PC-9 (cell line): ENCODE measurements at places on chromosomes 13 and 19. TPM values are rescaled to one million over a fixed set of nuclear protein-coding genes. Genes with fewer than 3 reads are reported as not detected.

Gene NLRP9
- total RNA-seq, result not detected in 2 replicates

Gene COX6B2
- 3.3 and 3.7 TPM in 2 replicates for total RNA-seq

Gene ZNF154
- total RNA-seq, result 0.17 and 0.20 TPM in 2 replicates

- H3K4me3 ChIP-seq, result peak overlapping the region; percentile 87
- H3K36me3 ChIP-seq, result 0 out of 2 replicates have a peak, but pooled peaks cover 3% of the 10 kb centered on the region
- H3K4me1 ChIP-seq, result peaks cover 17% of the 10 kb centered on the region
- peak overlapping the region; percentile 88; the same call in 1 of the 2 replicates for H3K27ac ChIP-seq
- no peaks in the 10 kb centered on the region for H3K27me3 ChIP-seq
Observed at GRCh38 chr19:27794494-27795042, 1418.4 kb downstream of the UQCRFS1 start.

- no peak overlapping the region for H3K4me3 ChIP-seq
- no peaks in the 10 kb centered on the region for H3K4me1 ChIP-seq
- H3K36me3 ChIP-seq, result peaks cover 6% of the 10 kb centered on the region; the same call in 1 of the 2 replicates
- DNase-seq, result no peak
- no peak overlapping the region for H3K27ac ChIP-seq
- no peaks in the 10 kb centered on the region for H3K27me3 ChIP-seq
Observed at GRCh38 chr19:12763100-12763499, 11.5 kb downstream of the BEST2 start.

- DNase-seq, result peak; percentile 31
- H3K36me3 ChIP-seq, result no peaks in the 10 kb centered on the region
- no peaks in the 10 kb centered on the region for H3K4me1 ChIP-seq
- H3K27ac ChIP-seq, result no peak overlapping the region
Observed at GRCh38 chr19:5228932-5229777, 111.5 kb downstream of the PTPRS start.

DNA sequence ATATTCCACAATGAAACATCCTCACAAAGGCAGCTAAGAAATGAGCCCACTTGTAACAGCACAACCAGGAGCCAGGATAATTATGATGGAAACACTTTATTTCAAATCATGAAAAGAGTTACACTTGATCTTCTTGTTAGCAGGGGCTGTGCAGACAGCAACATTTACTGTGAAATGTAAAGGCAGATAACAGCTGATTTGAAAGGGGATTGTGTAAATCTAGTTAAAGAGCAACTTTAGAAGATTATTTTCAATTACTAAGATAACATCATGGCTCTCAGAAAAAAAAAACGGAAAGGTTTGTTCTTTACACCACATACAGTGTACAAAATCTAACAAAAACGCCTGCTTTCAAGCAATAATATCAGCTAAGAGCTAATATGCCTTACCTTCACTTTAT, 22.4 kb downstream of the ENOX1 start:
- no peak for DNase-seq
- no peaks in the 10 kb centered on the region for H3K36me3 ChIP-seq
- no peaks in the 10 kb centered on the region for H3K27me3 ChIP-seq
- H3K27ac ChIP-seq, result no peak overlapping the region

DNA sequence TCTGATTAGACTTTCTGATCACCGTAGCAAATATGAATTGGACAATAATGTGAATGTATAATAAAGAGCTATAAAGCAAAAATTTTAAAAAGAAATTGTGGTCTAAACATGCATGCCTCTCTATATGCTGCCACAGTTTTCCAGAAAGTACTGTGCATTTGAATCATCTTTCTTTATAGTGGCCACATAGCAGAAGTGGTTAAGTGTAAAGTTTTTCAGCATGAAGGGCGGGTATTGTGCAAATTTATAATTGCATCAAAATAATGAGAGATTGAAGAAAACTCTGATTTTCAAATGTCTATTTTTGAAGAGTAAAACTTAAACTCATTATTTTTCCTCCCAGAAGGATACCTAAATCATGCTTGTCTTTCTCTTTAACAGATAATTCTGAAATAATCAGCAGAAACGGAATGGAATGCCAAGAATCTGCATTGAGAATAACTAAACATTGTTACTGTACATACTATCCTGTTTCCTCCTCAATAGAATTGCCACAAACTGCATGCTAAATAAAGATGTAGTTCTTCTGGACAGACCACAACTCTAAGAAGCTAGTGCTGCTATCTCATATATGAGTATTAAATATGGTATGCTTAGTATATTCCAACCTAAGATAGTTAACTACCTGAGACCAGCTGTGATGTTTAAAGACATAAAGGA, 42.9 kb upstream of the RAP2A start:
- no peak for DNase-seq
- H3K4me3 ChIP-seq, result no peak overlapping the region
- peaks cover 50% of the 10 kb centered on the region for H3K36me3 ChIP-seq
- H3K27me3 ChIP-seq, result no peaks in the 10 kb centered on the region

DNA sequence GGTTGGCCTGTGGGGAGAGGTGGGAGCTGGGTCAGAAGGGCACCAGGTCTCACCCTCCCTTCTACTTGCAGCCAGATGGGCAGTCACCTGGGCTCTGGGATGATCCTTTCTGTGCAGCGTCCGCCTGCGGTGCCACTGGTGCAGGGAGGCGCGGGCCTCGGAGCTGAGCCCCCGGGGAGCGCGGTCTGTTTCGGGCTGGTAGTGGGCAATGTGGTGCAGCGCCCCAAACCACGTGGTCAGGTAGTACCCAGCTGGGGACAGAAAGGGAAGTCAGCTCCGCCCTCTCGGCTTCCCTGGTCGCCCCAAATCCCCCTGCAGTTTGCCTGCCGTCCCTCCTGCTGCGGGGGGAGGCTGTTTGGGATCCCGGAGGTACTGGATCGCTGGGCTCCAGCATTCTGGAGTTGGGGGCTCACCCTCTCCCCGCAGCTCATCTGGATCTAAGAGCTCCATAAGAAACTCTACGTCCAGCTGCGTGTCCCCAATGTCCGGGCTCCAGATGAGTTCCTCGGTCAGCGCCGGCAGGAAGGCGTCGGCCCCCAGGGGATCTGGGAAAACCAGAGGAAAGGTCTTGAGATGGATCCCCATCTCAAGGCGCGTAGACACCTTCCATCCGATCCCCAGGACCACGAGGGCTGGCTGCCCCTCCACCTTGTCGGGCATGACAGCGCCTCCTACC, 8.8 kb downstream of the RINL start:
- no peak overlapping the region for H3K27ac ChIP-seq
- H3K4me1 ChIP-seq, result peaks cover 20% of the 10 kb centered on the region
- no peaks in the 10 kb centered on the region for H3K36me3 ChIP-seq
